T-helper 1 cell (primary cell): ENCODE measurements at places on chromosomes 2 and 18.

GRCh38 chr18:3283908-3284307 lies 22.0 kb downstream of the MYL12B start:
- no peak for DNase-seq

GRCh38 chr2:185658750-185659149 lies 79.9 kb upstream of the FSIP2 start:
- no peak for DNase-seq

- DNase-seq = no peak
These were observed 23.3 kb downstream of the GLS start for GRCh38 chr2:190903693-190904450.

DNA sequence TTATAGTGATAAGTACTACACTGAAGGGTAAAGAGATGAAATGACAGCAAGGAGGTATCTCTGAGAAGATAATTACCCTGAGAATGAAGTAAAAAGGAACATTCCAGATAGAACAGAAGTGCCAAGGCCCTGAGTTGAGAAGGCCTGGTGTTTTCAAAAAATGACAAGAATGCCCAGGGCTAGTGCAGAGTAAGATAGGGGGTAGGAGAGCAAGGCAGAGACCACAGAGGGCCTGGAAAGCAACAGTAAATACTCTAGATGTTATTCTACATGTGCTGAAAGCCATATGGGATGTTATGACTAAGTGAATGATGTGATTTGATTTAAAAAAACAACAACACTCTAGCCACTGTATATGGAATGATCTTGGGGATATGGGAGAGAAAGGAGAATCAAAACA lies 52.3 kb downstream of the BAZ2B start:
- DNase-seq = no peak
